Caco-2 (cell line): ENCODE measurements at places on chromosomes 1 and 21. TPM values are rescaled to one million over a fixed set of nuclear protein-coding genes. Genes with fewer than 3 reads are reported as not detected.

- H3K36me3 ChIP-seq: peaks cover 2% of the 10 kb centered on the region; the same call in 1 of the 2 replicates
- H3K27ac ChIP-seq: peak overlapping the region; percentile 23
- H3K4me1 ChIP-seq: peaks cover 20% of the 10 kb centered on the region
These were observed 4.4 kb upstream of the AUNIP start for GRCh38 chr1:25863486-25864262.

GRCh38 chr21:33121715-33122475 lies 52.0 kb downstream of the OLIG1 start:
- H3K4me3 ChIP-seq: no peak overlapping the region
- no peaks in the 10 kb centered on the region for H3K27me3 ChIP-seq
- peaks cover 10% of the 10 kb centered on the region; the same call in 1 of the 2 replicates for H3K4me1 ChIP-seq
- DNase-seq: peak; percentile 49

- no peaks in the 10 kb centered on the region for H3K36me3 ChIP-seq
- H3K4me1 ChIP-seq: no peaks in the 10 kb centered on the region
- no peaks in the 10 kb centered on the region for H3K27me3 ChIP-seq
- DNase-seq: no peak
- no peak overlapping the region for H3K4me3 ChIP-seq
These were observed 7.6 kb downstream of the MTF1 start for GRCh38 chr1:37851782-37852210.

DNA sequence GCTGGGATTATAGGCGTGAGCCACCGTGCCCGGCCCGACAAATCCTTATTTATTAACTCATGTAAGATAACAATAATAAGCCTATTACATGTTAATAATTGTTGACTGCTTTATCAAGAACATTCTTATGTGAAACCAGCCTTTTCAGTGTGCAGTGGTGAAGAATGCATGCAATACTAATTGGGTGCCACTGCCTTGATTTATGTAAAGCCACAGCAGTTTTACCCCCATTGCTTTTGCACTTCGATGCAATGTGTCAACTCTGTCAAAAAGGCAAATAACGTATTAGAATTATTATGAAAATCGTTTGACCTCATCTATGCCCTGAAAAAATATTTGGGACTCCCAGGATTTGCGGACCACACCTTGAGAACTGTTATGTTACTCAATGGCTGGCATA lies 18.3 kb downstream of the NPR1 start:
- H3K27ac ChIP-seq: peak overlapping the region; percentile 53
- peaks cover 13% of the 10 kb centered on the region for H3K4me1 ChIP-seq
- no peaks in the 10 kb centered on the region for H3K27me3 ChIP-seq
- H3K4me3 ChIP-seq: no peak overlapping the region
- no peak for DNase-seq

DNA sequence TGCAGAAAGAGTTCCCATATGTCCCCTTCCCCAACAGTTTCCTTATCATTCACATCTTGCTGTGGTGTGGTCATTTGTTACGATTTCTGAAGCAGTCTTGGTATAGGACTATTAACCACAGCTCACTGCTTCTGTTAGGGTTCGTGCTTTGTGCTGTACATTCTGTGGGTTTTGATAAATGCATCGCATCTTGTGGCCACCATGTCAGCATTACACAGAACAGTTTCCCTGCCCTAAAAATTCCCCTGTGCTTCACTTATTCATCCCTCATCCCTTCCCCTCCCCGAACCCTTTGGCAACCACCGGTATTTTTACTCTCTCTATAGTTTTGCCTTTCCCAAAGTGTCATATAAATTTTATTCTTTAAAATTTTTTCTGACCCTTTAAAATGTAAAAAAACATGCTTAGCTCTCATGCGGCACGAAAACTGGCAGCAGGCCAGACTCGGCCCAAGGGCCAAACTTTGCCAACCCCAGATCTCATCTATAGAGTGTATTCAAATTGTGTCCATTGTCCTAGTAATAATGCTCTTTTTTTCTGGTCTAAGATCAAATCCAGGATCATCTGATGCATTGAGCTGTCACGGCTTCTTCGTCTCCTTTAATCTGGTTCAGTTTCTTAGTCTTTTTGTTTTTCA lies 78.2 kb downstream of the SIM2 start:
- H3K4me1 ChIP-seq: no peaks in the 10 kb centered on the region
- H3K36me3 ChIP-seq: no peaks in the 10 kb centered on the region
- DNase-seq: no peak
- no peak overlapping the region for H3K4me3 ChIP-seq
- H3K27ac ChIP-seq: no peak overlapping the region

- H3K4me1 ChIP-seq: peaks cover 33% of the 10 kb centered on the region
- H3K36me3 ChIP-seq: no peaks in the 10 kb centered on the region
- no peak for DNase-seq
These were observed 19.9 kb downstream of the HUNK start for GRCh38 chr21:31892686-31893085.

DNA sequence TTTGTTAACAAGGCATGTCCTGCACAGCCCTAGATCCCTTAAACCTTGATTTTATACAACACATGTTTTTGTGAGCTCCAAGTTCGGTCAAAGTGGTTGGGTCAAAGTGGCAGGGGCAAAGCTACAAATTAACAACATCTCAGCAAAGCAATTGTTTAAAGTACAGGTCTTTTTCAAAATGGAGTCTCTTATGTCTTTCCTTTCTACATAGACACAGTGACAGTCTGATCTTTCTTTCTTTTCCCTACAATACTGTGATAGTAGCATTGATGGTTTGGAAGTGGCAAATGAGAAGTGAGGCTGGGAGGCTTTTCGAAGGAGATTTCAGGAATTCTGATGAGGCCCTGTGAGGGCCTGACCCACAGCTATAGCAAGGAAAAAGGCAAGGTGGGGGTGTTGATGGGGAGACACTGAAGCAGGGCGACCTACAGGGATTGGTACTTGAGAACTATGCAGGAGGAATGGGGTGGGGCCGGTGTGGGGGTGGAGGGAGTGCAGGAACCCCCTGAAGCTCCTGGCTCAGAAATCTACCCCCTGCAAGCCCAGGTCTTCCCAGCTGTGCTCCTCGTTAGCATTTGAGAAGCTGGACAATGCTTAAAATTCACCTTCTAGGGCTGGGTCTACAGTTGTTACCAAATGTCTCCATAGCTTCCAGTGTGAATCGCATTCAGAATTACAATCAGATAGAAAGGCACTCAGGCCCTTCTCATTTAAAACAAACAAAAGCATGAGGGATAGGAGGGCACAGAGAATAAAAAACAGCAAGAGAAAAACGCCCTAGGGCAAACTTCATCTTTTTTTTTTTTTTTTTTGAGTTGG lies 102.6 kb upstream of the PPM1J start:
- H3K27ac ChIP-seq: peak overlapping the region; percentile 63
- H3K4me1 ChIP-seq: peaks cover 29% of the 10 kb centered on the region
- no peaks in the 10 kb centered on the region for H3K27me3 ChIP-seq
- no peak overlapping the region for H3K4me3 ChIP-seq
- no peaks in the 10 kb centered on the region for H3K36me3 ChIP-seq
- no peak for DNase-seq

- H3K4me1 ChIP-seq: no peaks in the 10 kb centered on the region
- H3K36me3 ChIP-seq: no peaks in the 10 kb centered on the region
- DNase-seq: peak; percentile 68
- no peak overlapping the region for H3K4me3 ChIP-seq
- no peaks in the 10 kb centered on the region for H3K27me3 ChIP-seq
- H3K27ac ChIP-seq: no peak overlapping the region
These were observed 65.3 kb downstream of the ZNF697 start for GRCh38 chr1:119582801-119583200.

- no peak overlapping the region for H3K4me3 ChIP-seq
- H3K27ac ChIP-seq: no peak overlapping the region
- DNase-seq: no peak
- no peaks in the 10 kb centered on the region for H3K4me1 ChIP-seq
- H3K36me3 ChIP-seq: no peaks in the 10 kb centered on the region
These were observed 360.4 kb upstream of the LYPLAL1 start for GRCh38 chr1:218813237-218813636.

DNA sequence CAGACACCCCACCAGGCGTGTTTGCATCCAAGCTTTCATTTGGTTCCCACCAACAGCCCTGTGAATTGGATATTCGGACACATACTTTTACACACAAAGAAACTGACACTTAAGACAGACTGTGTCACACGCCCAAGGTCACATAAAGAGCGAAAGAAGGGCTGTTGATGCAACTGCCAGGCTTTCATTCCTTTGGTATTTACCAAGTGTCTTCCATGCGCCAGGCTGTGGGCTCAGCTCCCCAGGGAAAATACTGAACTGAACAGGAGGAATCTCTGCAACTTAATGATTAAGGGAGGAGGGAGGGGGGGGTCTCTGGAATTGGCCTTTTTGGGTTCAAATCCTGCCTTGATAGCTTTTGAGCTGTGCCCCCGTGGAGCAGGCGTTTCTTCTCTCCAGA lies 122.8 kb downstream of the ACTL8 start:
- H3K4me1 ChIP-seq: no peaks in the 10 kb centered on the region
- H3K27ac ChIP-seq: no peak overlapping the region
- H3K4me3 ChIP-seq: no peak overlapping the region
- H3K27me3 ChIP-seq: no peaks in the 10 kb centered on the region
- no peak for DNase-seq

GRCh38 chr1:56535362-56535761 lies 44.0 kb downstream of the PLPP3 start:
- peaks cover 31% of the 10 kb centered on the region for H3K4me1 ChIP-seq
- DNase-seq: no peak
- H3K4me3 ChIP-seq: no peak overlapping the region
- H3K27me3 ChIP-seq: no peaks in the 10 kb centered on the region
- no peaks in the 10 kb centered on the region; the same call in none of the 2 replicates for H3K36me3 ChIP-seq
- no peak overlapping the region for H3K27ac ChIP-seq

DNA sequence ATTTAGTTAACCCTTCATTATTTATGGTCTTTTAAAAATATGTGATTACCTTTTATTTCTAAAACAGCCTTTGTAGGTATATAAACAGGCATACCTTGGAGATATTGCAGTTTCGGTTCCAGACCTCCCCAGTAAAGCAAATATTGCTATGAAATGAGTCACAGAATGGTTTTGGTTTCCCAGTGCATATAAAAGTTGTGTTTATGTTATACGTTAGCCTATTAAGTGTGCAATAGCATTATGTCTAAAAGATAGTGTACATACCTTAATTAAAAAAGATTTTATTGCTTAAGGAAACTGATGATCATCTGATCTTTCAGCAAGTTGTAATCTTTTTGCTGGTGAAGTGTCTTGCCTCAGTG lies 44.1 kb downstream of the XCL2 start:
- H3K4me1 ChIP-seq: peaks cover 55% of the 10 kb centered on the region
- no peaks in the 10 kb centered on the region for H3K27me3 ChIP-seq
- DNase-seq: no peak
- no peak overlapping the region for H3K27ac ChIP-seq
- H3K36me3 ChIP-seq: peaks cover 3% of the 10 kb centered on the region; the same call in 1 of the 2 replicates

- peak; percentile 91 for DNase-seq
- H3K27me3 ChIP-seq: no peaks in the 10 kb centered on the region
- H3K27ac ChIP-seq: peak overlapping the region; percentile 93
- peaks cover 29% of the 10 kb centered on the region for H3K4me1 ChIP-seq
These were observed 1.7 kb downstream of the LRP8 start for GRCh38 chr1:53326088-53326597.

DNA sequence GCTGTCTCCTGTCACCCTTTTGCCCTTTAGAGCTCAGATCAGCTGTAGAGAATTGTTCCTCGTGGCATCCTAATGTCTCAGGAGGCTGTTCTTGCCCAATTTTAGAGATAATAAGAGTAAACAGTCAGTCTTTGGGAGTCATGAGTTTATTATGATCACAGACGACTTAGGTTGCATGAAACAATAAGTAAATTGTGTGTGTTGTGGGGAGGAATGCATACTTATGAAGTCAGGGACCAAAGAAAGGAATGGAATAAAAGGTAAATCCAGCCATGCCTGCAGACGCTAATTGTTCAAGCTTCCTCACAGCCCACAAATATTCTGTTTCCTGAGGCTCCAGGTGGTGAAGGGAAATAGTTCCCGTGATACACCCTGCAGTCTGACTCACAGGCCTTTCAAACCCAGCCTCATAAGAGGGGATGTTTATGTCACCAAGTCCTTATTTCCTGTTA lies 897 bp downstream of the EPHX4 start:
- no peak overlapping the region for H3K27ac ChIP-seq
- H3K4me1 ChIP-seq: peaks cover 4% of the 10 kb centered on the region; the same call in 1 of the 2 replicates
- no peaks in the 10 kb centered on the region for H3K27me3 ChIP-seq
- DNase-seq: no peak

DNA sequence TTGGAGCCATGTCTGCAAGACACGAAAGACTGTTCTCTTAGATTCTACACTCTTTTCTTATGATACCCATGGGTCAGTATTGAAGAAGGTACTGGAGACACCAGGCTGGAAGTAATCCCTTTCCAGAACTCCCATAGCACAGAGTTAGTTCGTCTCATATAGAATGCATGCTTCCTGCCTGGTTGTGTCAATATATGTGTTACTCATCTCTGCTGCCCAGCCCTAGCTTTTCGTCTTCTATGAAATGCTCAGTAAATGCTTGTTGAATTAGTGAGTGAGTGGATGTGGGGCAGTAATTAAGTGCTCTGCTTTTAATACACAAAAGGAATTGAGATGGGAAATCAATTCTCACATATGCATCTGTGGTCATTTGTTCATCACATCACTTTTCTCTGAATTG lies 32.1 kb downstream of the ADCY10 start:
- no peaks in the 10 kb centered on the region for H3K4me1 ChIP-seq
- H3K4me3 ChIP-seq: no peak overlapping the region
- no peak overlapping the region for H3K27ac ChIP-seq
- no peak for DNase-seq
- H3K36me3 ChIP-seq: no peaks in the 10 kb centered on the region; the same call in 1 of the 2 replicates

DNA sequence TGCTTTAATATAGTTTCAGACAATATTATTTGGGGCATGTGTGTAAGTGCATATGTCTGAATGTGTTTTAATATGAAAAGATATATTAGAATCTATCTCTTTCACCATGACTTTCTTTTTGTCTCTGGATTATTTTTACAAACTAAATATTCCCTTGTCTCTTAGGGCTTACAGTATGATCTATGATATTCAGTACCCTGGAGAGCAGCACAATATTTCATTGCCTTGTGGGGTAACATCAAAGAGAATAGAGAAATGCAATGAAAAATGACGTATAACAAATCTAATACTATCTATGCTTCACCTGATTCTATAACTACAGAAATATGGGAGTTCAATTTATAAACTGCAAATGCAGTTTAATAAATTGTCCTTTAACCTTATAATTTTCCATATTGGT lies 2084.5 kb downstream of the MRPL39 start:
- no peak overlapping the region for H3K4me3 ChIP-seq
- H3K36me3 ChIP-seq: no peaks in the 10 kb centered on the region
- no peak overlapping the region for H3K27ac ChIP-seq
- no peak for DNase-seq

DNA sequence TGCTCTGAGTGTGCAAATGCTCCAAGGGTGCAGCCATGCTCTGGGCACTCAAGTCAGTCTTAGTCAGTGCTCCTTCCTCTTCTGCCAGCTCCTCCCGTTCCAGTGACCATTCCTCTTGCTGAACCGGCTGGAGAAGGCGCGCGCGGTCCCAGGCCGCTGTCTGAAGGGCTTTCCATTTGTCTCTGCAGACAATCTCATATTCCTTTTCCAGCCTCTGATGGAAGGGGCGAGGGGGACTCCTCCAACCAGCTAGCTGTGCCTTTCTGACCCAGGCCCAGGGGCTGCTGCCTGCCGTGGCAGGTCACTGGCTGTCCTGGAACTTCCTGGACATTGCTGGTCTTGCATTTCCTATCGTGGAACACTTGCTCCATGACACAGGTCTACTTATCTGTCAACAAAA lies 67.5 kb downstream of the RIPK4 start:
- DNase-seq: no peak
- H3K4me3 ChIP-seq: no peak overlapping the region
- no peaks in the 10 kb centered on the region for H3K27me3 ChIP-seq
- no peak overlapping the region for H3K27ac ChIP-seq

The SLC16A4 gene
- total RNA-seq: 7.6 and 9.3 TPM in 2 replicates

The KCND3 gene
- 4.0 and 5.1 TPM in 2 replicates for total RNA-seq

The KRTAP19-1 gene
- total RNA-seq: not detected in 2 replicates

The AGT gene
- 38.6 and 41.9 TPM in 2 replicates for total RNA-seq

The GUCA2B gene
- 0.75 TPM in 1 of 2 replicates, not detected in the other for total RNA-seq

The ODR4 gene
- total RNA-seq: 29.1 and 32.0 TPM in 2 replicates
